ENCODE measurements at places on chromosomes 7 and 10.

- DNase-seq, result no peak
Measured at GRCh38 chr10:33979195-33979594, 644.7 kb upstream of the NRP1 start.

GRCh38 chr10:45427262-45427969 is 53.4 kb downstream of the ALOX5 start:
- no peak for DNase-seq

GRCh38 chr7:101896941-101897340 is 79.5 kb downstream of the CUX1 start:
- DNase-seq, result no peak

GRCh38 chr10:70174058-70174741 is 3.9 kb upstream of the SAR1A start:
- DNase-seq, result no peak

GRCh38 chr7:57427594-57427993 is 22.4 kb upstream of the ZNF716 start:
- DNase-seq, result no peak

DNA sequence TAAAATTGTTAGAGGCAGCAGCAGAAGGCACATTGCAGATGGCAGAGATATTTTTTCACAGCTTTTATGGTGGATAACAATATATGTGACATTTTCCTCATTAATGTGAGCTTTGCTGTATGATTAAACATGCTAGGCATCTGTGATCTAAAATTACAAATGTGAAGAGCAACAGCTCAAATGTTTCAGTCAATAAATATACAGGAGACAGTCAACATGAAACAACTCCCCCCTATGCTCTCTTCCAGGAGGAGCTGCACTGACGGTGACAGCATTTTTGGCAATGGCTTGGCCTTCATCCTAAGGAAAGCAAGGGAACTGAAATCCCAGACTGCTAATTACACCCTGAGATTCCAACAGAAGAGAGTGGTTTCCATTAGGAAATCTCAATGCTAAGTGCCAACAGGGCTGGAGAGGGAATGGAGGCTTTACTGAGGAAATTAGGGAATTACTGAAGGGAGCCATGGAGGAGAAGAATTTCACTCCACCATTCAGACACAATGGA is 51.4 kb upstream of the GRB10 start:
- no peak for DNase-seq

GRCh38 chr10:19904202-19904661 is 88.0 kb downstream of the PLXDC2 start:
- no peak for DNase-seq

DNA sequence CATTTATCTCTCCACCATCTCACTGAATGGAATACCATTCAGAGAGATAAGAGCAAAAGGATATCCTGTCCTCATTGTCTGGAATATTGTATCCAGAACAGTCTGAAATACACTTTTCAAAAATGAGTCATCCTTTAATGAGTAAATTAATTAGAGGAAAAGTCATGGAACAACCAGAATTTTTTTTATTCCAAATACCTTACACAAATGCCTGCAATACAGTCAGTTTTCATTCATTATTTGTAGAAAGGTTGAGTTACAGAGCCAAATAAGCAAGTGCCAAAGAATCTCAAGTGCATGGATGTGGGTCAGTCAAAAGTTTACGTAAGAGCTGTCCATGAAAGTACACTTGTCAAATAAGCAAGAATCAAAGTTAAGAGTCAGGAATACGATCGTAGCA is 482.6 kb downstream of the IPMK start:
- no peak for DNase-seq

GRCh38 chr7:137862964-137863363 is 16.2 kb upstream of the DGKI start:
- DNase-seq, result no peak

DNA sequence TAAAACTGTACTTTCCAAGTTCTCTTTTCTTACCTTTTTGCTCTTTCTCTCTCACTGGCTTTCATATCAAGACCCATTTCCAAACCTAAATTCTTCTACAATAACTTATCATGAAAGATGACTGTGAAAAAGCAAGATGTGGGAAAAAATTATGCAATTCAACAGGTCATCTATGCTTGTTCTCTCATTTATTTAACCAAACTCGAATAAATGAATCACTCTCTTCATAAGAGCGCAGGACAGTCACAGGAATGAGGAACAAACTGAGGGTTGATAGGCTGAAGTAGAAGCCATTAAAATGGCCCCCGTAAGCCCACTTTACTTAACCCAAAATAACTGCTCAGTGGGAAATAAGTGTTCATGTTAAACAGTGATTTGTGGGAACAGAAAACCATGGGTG is 1289.7 kb upstream of the SORCS1 start:
- no peak for DNase-seq

GRCh38 chr7:18414885-18415284 is 80.7 kb upstream of the HDAC9 start:
- DNase-seq, result no peak

- no peak for DNase-seq
Measured at GRCh38 chr7:132472463-132473120, 103.7 kb downstream of the PLXNA4 start.

DNA sequence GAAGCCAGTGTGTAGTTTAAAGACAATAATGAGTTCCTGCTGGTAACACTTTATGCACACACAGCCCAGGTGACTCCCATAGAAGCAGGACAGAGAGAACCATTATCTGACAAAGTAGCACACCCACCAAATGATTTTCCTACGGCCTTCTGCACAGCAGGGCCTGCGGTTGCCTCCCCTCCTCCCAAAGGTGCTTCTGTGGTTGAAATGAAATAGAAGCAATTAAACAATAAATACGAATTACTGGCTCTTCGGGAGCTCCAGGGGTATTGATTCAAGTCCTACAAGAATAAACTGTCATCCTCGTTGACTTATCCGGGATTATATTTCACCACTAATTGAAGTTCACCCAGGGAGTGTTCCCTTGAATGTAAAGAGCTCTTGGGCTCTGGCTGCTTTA is 172.1 kb downstream of the ACTR3B start:
- DNase-seq, result no peak

- DNase-seq, result no peak
Measured at GRCh38 chr10:124353091-124353815, 65.5 kb downstream of the OAT start.

- no peak for DNase-seq
Measured at GRCh38 chr7:100546129-100546925, 7.3 kb downstream of the AGFG2 start.

GRCh38 chr10:26391701-26392695 is 46.1 kb upstream of the APBB1IP start:
- DNase-seq, result no peak

DNA sequence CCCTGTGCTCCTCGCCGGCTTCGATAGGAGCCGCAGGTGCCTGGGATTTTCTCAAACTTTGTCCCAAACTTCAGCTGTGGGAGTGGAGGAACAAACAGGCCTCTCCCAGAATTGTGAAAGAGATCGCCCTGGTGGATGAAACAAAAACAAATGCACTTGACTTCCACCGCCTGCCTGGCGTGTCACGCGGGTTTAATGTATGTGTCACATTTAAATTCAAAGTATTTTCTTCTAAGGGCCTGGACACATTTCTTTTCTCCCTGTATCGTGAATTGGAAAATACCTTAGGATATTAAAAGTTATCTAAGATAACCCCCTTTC is 694 bp upstream of the WASL start:
- DNase-seq, result no peak

- DNase-seq, result no peak
Measured at GRCh38 chr10:130137090-130137448, 878 bp downstream of the GLRX3 start.
